AG08395 (cell line): ENCODE measurements at places on chromosomes 2 and 18.

- peak; percentile 41 for DNase-seq
Measured at GRCh38 chr2:164145093-164145987, 409.5 kb upstream of the FIGN start.

- DNase-seq = peak; percentile 96
Measured at GRCh38 chr2:170973492-170974303, 44.6 kb downstream of the GORASP2 start.

- DNase-seq = no peak
Measured at GRCh38 chr2:1353124-1353523, 60.1 kb upstream of the TPO start.

DNA sequence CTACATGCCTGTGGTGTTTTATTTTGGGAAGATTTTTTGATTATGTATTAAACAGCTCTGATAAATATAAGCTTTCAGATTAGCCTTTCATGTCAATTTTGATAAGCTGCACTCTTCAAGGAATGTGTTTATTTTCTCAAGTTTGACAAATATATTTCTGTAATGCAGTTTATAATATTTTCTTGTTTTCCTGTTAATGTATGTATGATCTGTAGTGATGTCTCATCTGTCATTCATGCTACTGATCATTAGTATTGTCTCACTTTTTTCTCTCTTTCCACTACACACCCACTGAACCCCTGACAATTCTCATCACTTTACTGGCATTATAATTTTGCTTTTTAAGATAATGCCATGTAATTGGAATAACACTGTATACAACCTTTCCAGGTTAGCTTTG, 100.9 kb downstream of the TMEM18 start:
- DNase-seq = no peak

GRCh38 chr2:12831016-12831415, 114.3 kb downstream of the TRIB2 start:
- DNase-seq = no peak

DNA sequence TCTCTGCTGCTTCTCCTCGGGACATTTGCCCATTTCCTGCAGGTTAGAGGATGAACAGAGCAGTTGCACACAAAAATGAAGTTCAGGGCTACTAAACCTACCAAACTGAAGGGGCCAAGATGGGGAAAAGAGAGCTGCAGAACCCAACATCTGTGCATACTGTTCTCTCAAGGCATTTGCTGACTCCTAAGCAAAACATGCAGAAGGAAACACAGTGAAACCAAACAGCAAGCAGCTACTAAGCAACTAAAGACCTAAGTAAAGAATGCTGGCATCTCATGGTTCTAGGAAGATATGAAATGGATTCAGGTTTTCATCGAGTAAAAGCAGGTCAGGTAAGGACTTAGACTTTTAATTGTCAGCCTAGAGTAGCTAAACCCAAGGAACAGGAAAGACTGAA, 111.9 kb upstream of the SYT4 start:
- no peak for DNase-seq

DNA sequence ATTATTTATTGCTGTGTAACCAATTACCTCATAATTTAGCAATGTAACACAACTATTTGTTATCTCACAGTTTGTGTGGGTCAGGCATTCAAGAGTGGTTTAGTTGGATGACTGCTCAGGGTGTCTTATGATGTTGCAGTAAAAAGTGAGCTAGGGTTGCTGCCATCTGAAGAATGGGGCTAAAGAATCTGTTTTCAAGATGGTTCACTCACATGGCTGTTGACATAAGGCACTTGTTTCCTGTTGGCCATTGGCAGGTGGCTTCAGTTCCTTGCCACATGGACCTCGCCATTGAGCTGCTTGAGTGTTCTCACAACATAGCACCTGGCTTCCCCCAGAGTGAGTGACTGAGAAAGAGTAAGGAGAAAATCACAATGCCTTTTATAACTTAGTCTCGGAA, 123.2 kb downstream of the TMEM17 start:
- DNase-seq = no peak

DNA sequence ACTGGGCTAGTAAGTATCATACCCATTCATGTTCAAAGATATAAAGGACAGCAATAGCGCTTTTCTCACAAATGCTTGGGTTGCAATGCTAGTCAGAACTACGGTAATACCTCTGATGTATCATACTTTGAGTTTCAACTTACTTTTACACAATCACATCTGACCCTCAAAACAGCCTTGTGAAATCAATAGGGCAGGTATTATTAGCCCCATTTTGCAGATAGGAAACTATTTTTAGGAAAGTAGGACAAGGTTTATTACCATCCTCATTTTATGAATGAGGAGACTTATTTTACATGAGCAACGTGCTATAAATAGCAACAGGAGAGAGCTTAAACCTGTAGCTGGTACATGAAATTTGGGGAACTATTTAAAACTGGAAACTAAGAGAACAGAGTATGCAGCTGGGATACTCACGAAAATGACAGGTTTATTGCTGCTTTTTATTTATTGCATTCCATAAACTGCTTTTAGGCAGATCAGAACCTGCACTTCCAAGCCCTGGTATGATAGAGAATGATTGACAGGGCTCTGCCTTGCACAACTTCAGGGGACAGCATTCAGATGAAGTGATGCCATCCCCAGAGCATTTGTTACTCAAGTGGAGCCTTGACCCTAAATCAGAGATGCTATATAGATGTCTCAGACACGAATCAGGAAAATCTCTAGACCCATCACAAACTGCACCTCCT, 42.4 kb upstream of the PPM1B start:
- no peak for DNase-seq

DNA sequence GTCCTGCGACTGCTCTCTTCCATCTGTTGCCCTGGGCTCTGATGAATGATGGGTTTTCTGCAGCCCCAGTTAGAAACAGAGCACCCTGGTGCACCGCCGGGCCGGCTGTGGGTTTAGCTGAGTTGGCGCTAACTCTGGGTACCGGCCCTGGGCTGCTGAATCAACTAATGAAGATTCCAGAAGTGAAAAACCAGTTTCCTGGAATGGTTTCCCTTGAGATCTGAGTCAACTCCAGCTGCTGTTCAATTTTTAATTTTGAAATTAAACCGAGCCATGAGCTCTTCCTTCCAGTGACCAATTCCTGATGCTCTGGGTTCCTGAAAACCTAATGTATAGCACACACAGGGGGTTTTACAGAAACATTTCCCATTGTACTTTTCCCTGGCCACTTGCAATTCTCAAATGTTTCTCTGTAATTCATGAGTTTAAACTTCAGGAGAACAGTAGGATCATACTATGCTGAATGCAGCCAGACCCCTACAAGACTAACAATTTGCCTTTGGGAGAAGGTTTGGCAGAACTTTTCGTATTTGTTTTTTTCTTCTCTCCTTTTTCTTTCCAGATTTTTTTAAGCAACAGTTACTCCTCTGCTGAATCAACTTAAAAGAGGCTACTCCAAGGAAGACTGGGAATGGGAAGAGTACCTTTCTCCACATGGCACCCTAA, 5.5 kb downstream of the COL6A3 start:
- DNase-seq = peak; percentile 58

DNA sequence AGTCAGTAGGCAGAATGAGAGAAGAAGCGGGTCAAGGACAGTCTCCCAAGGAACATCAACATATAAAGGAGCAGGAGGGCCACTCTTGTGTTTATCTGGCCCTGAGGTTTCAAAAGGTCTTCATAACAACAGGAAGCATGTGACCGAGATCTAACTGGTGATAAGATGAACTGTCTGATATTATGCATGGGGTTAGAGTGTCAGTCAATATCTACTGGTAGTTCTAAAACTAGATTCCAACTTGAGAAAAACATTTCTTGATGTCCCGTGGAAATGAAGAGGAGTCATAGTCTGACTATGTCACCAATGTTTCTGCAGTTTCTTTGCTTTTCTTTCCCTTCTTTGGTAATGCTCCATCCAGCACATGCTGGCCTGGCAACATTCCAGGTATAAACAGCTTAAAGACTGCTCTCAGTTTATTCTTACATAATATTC, 77.5 kb upstream of the ITPRID2 start:
- DNase-seq = peak; percentile 7

GRCh38 chr18:49786019-49786720, 27.2 kb downstream of the ACAA2 start:
- DNase-seq = no peak

DNA sequence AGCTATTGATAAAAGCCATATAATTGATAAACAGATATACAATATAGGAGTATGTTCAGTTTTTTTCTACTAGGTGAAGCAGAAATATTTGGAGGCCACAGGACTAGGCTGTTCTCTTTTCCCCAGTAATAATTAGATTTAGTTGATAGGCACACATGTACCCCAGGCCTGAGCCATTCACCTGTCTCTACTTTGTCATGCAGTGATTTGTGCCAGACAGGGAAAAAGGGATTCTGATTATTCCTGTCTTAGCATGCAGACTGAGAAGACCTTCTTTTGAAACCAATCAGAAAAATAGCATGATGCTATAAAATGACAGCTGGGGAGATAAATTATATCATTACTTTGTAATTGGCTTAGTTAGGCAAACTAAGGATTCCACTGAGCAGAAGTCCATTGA, 94.3 kb downstream of the DOCK10 start:
- no peak for DNase-seq

- no peak for DNase-seq
Measured at GRCh38 chr2:181041661-181042060, 61.3 kb downstream of the UBE2E3 start.

- DNase-seq = no peak
Measured at GRCh38 chr18:44818668-44819403, 138.1 kb downstream of the SETBP1 start.

DNA sequence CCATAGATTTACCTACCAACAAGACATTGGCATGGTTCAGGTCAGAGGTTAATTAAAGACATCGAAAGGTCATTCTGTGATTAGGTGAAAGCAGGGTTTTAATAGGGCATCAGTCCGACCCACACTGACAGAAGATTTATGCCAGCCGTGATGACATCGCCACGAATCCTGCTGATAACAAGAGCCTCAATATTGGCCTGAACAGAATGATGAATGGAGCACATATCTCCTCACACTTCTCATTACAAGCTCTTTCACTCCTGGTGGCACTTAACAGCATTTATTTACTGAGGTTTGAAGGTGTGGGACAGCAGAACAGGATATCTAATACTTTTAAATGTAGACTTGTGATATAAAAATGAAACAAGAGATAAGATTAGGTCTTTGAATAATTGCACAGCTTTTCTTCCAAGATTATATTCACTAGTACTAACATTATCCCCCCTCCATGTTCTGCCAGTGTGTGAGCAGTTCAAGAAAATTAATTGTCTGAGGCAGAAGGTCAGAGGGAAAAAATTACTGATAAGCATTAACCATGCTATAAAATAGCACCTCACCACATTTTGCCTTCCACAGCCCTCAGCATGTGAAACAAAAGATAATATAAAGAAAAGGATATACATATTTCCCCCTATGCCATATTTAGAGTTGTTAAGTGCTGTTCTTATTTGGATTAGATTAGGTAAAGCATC, 23.1 kb upstream of the INSIG2 start:
- DNase-seq = no peak

DNA sequence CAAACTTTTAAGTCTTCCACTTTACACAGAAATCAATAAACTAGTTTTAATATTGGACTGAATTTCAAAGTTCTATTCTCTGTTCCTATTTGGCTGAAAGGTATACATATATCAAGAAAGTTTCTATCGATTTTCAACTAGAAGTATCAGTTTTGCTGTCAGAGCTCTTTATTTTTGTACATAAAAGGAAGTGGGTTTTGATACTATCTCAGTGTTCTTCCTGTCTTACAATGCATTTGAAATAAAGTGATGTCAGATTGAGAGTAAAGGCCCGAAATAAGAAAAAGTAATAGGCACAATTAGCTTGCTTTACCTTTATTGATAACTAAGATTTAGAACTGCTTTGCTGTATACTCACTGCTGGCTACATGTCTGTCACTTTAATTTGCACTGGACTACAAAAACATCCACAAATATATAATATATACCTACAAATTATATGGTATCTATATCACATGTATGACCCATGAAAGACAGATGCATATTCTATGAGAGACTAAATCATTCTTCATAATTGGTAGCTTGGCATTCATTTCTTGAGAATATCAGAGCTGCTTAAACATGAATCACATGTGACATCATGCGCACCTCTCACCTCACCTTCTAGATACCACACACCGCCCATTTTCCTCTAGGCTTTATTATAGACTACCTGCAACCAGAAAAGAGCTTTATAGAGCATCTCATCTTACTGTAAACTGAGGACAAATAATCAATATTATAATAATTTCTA, 83.6 kb downstream of the ASXL2 start:
- no peak for DNase-seq

DNA sequence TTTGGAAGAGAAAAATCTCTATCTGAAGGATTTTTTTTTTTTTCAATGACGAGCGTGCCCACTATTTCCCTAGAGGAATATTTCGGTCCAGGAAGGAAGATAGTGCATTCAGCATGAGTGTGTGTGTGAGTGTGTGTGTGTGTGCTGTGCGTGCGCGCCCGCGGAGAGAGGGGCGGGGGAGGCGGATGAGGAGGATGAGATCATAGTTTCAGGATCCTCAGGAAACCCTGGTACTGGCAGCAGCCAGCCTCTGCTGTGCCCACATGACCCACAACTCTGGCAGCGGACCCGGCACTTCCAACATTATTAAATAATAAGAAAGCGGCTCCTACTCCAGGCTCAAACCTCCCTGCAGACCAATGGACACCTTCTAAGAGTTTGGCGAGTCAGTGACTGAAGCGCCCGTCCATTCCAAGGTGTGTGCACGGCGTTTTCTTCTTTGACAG, 217.0 kb upstream of the DTNA start:
- DNase-seq = peak; percentile 57

- no peak for DNase-seq
Measured at GRCh38 chr2:149291881-149292280, 38.5 kb upstream of the LYPD6 start.

GRCh38 chr2:8701681-8702379, 20.0 kb downstream of the ID2 start:
- no peak for DNase-seq
